ENCODE measurements at places on chromosomes 4 and X.
A peak's percentile ranks its signal among the peaks of the same experiment; 100 is the strongest.

DNA sequence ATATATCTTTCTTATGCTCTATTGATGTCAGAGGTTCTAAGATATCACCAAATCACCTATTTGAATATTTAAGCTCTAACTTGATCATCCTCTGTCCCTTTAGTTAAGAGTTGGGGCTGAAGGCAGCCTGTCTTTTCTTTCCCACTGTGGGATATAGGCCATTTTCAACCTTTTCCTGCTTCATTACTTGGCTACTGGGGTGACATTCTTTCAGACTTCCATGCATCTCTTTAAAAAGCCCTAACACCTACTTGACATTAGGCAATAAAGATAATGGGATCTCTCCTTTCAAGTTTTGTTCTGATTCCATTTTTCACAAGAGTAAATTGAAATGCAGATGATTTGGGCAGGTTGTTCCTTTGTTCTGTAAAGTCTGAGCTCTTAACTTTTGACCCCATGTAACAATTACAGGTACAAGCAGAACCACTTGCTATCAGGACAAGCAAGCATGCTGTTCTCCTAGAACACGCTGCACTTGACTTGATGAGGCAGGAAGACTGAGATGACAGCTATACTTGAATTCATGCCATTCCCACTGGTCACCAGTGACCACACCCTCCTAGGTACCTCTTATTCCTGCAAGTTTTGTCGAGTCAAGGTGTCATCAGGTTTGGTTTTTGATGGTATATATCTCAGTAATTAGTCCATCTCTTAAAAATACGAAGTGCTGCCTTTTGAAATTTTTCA, 18.2 kb downstream of the HOPX start:
- DNase-seq: no peak

GRCh38 chr4:119664168-119664907, 35.7 kb upstream of the PDE5A start:
- no peak for DNase-seq

DNA sequence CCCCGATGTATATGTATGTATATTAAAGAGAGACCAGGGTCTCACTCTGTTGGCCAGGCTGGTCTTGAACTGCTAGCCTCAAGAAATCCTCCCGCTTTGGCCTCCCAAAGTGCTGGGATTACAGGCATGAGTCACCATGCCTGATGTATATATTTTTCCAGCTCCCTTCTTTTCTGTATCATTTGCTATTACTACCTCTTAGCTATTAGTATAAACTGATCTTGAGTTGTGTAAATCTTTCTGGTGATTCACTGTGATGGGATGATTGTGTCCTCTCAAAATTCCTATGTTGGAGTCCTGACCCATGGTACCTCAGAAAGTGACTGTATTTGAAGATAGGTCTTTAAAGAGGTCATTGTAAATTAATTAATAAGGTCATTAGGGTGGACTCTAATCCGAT, 53.1 kb downstream of the HPRT1 start:
- no peak for DNase-seq

- no peak for DNase-seq
Observed at GRCh38 chrX:69032601-69033000, 132.7 kb downstream of the PJA1 start.

GRCh38 chr4:168907119-168907698, 102.8 kb downstream of the CBR4 start:
- DNase-seq: no peak

DNA sequence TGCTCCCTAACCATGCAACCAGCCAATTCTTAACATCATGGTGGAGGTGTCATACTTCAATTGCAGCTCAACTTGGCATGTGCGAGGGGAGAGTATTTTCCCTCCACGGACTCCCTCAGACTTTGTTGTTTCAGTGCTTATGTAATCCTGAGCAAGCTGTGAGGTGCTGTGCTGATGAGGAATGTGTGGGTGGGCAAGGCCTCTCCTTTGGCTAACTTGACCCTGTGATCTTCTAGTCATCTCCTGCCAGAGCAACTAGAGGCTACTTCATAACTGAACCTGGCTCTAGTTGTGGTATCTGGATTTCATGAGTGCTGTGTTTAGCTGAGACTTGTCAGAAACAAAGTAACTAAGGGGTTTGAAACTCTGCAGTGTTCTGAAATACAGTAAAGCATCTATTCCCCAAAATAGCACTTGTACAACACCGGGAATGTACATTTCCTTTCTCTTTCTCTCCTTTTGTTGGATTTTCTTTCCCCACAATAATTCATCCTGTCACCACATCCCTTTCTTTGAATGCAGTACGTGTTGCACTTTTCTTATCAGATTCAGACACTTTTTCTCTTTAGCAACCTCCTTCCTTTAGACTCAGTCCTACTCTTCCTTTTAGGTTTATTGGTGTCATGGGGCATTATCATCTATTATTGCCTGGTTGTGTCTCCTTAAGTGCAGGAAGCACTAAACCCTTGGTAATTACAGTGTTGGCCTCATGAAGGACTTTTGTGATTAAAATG, 415.2 kb upstream of the NR3C2 start:
- DNase-seq: no peak

GRCh38 chr4:77158487-77158861, 1.5 kb downstream of the CCNG2 start:
- no peak for DNase-seq

GRCh38 chrX:106874075-106874474, 29.1 kb downstream of the RIPPLY1 start:
- peak; percentile 29 for DNase-seq

DNA sequence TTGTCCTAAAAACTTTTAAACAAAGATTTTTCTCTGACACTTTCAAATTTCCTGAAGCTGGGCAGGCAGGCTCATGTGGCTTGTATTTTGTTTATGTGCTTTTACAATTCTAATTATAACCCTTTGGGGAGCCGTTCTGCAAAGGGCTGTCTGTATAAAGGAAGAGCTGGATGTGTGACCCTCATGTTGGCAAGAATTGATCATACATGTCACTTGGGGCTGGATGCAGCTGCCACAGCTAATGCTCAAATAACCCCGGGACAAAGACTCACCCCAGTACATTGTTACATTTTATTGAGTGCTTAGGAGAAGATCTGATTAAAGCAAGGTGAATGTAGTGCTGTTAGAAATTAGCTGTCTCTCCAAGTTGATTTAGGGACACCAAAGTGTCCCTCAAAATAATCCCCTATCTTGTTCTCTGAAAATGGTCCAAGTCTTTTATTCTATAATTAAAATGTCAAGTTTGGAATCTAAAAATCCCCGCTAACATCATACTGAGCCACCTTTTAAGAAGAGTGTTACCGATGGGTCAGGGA, 13.0 kb upstream of the DAPP1 start:
- DNase-seq: no peak

DNA sequence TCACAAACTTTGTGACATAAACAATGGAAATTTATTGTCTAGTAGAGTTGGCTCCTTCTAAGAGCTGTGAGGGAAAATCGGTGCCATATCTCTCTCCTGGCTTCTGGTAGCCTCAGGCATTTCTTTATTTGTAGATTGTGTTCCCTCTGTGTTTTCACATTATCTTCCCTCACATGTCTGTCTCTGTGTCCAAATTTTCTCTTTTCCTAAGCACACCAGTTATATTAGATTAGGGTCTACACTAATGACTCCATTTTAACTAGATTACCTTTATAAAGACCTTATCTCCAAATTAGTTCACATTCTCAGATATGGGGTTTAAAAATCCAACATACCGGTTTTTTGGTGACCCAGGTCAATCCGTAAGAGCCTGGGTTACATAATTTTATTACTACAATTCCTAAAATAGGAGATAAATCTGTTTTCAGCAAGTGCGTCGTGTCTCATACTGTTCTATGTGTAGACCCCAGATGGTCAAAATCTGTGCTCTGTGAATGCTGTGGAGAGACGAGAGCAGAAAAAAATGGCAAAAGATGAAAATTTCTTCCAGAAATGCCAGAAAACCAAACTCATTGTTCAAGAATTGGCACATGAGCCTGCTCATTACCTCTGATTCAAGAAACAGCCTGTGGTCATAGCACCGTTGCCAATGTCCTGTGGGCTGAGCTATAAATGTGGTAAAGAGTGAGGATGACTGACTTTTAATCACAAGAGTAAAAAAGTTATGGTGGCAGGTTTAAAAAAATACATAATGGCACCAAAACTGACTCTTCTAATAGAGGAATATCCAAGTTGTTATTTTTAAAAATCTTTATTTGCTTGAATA, 574.7 kb downstream of the PCDH7 start:
- DNase-seq: peak; percentile 88

DNA sequence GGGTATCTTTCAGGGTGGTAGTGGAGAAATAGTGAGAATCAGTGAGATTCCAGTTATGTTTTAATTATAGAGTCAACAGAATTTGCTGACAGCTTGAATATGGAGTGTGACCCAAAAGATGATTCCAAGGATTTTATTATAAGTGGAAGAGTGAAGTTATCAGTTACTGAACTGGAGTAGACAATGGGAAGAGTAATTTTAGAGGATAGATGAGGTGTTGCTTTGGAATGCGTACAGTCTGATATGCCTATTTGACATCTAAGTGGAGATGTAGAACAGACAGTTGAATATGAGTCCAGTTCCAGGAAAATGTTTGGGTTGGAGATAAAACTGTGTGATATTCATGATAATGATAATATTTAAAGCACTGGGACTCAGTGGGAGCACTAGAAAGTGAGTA, 174.2 kb downstream of the MAPK10 start:
- no peak for DNase-seq

DNA sequence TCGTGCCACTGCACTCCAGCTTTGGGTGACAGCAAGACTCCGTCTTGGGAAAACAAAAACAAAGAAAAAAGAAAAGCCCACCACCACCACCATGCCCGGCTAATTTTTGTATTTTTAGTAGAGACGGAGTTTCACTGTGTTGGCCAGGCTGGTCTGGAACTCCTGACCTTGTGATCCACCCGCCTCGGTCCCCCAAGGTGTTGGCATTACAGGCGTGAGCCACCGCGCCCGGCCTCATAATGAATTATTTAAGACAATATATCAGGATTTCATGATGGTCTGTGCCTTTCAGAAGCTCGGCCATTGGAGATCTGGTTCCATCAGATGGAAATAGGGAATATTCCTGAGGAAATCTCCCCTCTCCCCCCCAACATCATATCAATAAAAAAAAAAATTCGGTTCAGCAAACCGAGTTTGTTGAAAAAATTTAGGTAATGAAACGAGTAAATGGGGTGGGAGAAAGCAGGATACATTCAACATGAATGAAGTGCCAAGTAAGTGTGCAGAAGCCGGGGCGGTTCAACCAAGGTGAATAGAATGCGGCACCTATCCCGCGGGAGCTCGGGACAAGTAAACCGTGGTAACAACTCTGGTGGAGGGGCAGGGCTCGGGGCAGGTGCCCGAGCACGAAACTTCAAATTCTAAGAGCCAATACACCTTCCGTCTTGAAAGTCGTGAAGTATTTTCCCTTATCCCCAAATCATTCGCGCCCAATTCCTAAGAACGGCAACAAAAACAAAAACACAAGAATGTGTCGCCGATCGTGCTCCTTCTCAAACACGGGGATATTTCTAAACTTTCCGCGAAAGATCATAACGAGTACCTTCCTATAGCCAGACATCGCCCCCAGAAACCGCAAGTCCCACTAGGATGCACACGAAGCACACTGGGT, 773 bp upstream of the TXLNG start:
- DNase-seq: no peak

- no peak for DNase-seq
Observed at GRCh38 chr4:109389369-109390114, 44.1 kb upstream of the SEC24B start.

GRCh38 chr4:98232202-98232601, 29.0 kb upstream of the RAP1GDS1 start:
- DNase-seq: peak; percentile 11

DNA sequence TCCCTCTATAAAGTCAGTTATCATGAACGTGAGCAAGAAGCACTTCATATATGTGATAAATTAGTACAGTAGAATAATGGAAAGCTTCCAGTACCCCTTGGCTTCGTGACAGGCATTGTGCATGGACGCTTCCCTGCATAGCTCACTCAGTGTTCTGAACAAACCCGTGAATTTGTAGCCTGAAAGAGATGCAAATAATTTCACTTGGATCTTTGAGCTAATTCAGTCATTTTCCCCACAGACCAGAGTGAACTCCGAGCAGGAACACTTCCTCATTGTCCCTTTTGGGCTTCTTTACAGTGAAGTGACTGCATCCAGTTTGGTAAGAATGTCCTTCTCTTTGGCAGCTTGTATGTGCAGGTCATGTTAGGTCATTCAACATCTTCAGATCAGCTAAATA, 50.1 kb downstream of the ADD1 start:
- DNase-seq: peak; percentile 4

DNA sequence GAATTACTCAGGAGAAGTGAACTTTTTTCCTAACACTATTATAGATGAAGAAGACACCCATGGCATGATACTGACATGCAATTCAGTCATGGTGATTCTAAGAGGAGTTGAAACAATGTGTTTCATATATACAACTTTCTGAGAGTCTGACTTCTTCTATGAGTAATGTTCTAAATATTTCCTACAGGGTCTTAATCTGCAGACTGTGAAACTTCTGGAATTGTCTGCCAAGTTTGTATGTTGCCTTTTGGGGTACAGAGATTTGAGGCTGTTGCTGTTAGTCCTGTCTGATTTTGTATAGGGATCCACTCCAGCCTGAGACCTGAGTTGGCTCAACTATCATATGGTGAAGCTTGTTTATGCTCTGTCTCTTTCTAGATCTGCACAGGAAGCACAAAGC, 160.6 kb upstream of the GATB start:
- no peak for DNase-seq

DNA sequence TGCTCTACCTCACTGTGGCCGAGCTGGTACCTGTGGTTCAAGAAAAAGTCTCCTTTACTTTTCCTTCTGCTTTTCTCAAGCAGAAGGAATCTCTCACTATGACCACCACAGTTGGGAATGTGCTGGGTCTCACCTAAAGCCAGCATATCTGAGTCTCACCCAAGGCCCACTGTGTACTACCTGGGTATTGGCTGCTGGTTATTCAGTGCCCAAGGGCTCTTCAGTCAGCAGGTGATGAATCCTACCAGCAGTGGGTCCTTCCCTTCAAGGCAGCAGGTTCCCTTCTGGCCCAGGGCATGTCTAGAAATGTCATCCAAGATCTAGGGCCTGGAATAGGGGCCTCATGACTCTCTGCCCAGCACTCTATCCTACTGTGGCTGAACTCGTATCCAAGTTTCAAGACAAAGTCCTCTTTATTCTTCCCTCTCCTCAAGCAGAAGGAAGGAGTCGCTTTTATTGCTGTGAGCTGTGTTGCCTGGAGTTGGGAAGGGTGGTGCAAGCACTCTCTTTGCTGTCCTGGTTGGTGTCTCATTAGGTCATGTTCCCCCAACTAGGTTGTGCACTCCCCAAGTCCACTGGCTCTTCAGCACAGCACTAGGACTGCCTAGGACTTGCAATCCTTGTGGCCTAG, 6.1 kb downstream of the CXCL10 start:
- no peak for DNase-seq

DNA sequence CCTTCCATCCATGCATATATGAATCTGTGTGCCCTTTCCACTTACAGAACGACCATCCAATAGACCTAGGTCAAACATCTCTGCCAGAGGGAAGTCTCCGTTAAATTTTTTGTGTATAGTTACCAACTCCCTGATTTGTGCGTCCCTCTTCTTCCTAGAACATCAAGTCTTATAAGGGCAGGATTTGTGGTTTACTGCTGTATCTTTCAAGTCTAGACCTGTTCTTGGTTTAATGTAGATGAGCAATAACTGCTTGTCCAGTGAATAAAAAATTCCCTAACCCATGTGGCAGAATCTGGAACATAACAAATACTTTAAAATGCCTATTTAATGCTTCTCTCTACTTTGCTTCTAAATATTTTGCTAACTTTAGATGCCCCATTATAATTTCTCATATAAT, 988.8 kb downstream of the RAPGEF2 start:
- DNase-seq: no peak

GRCh38 chrX:39900777-39901170, 197.0 kb downstream of the BCOR start:
- no peak for DNase-seq

- no peak for DNase-seq
Observed at GRCh38 chr4:101418055-101418454, 70.7 kb upstream of the PPP3CA start.
